ENCODE measurements at places on chromosomes 1 and 21.

GRCh38 chr1:154405747-154406571, 816 bp downstream of the IL6R start:
- no peak for DNase-seq

GRCh38 chr1:232891071-232891470, 59.3 kb upstream of the NTPCR start:
- DNase-seq, result no peak

DNA sequence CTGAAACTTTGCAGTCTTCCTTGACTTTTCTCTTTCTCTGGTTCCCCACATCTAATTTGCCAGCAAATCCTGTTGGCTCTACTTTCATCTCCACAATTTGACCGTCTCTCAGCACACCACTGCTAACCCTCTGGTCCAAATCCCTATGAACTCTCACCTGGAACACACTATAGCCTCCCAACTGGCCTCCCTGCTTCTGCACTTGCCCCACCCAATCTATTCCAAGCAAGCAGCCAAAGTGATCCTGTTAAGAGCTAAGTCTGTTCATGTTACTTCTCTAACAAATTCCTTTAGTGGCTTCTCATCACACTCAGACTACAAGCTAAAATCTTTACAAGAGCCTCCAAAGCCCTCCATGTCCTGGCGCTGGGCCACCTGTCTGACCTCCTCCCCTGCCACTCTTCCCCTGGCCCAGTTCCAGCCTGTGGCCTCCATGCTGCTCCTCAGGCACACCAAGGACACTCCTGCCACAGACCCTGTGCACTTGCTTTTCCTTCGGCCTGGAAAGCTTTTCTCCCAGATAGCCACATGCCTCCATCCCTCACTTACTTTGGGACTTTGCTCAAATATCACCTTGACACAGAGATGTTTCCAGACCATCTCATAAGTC, 104.1 kb downstream of the DTL start:
- DNase-seq, result no peak

- DNase-seq, result no peak
These were observed 16.0 kb downstream of the ENO1 start for GRCh38 chr1:8862528-8862927.

DNA sequence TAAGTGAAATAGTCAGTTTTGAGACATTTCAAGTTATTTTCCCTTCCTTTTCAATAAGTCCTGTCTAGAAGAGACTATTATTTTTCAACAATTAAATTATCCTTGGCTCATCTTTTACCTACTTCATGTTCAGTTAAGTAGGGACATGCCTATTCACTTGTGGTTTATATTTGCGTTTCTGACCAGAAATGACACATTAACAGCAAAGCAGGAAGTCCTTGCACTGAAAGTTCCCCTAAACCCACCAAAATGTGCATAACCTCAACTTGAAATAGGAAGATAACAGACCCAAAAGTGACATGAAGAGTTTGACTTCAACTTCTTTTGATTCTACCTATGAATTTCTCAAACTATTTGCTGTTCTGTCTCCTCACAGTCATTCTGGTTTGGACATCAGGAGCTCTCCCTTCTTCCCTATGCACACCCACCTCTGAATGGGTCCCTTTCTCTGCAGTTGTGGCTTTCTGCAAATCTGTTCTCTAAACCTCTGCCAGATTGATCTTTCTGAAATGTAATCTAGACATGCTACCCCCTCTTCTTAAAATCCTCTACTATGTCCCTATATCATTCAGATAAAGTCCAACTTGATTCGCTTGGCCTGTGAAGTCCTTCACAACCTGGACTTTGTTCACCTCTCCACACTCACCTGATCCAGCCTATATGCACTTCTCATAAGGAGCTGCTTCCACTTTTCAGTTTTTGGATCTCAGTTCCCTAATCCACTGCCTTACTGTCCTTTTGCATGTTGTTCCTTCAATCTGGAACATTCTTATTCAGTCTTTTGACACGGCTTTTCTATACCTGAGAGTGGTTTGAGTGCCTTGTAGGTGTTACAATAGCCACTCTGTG, 661.5 kb upstream of the ADGRL4 start:
- DNase-seq, result no peak

DNA sequence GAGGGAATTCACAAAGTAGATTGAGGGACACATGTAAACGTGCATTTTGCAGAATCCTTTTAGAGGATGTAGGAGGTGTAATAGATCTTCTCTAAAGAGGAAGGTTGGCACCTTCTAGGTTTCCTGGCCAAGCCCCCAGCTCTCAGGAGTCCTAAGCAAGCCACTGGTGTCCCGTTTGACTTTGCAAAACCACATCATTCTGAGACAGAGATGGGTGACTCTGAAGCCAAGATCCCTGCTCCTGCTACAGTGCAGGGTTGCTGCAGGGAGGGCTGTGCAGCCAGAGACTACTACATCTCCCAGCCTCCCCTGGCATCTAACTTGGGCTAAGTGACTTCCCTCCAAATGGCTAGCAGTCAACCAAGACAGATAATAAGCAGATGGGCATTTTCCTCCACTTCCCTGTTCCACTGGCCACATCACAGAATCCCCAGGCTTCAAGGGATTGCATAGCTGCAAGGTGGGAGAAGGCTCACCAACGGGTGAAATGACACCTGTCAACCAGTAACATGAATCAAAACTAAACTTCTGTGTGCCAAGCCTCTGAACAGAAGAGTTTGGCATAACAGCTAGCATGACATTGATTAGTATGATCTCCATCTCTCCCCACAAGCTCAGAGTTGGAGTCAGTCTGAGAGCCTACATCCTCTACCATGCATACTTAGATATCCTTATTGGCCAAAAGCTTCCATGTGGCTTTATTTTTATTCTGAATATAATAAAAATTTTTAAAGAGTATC, 129.6 kb upstream of the COA6 start:
- DNase-seq, result no peak

DNA sequence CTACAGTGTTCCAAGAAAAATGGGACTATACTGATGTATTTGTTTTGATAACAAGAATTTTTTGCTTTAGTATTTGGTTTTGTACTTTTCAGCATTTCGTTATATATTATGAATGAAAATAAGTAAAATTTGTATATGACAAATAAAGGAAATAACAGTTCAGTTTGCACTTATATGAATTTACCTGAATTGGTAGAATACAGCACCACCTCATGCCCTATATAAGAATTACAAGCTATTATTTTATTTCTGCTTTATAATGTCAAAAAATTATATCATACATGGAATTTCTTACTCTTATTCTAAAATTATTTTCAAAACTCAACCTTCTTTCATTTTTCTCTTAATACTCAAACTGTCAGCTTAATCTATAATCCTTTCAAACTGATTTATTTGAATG, 14.6 kb downstream of the EFCAB7 start:
- no peak for DNase-seq

Measured in cortex of kidney (tissue), 1 donor.